AG08395 (cell line): ENCODE measurements at places on chromosomes 5 and 9.

- no peak for DNase-seq
Measured at GRCh38 chr9:33220681-33221567, 19.0 kb upstream of the SPINK4 start.

DNA sequence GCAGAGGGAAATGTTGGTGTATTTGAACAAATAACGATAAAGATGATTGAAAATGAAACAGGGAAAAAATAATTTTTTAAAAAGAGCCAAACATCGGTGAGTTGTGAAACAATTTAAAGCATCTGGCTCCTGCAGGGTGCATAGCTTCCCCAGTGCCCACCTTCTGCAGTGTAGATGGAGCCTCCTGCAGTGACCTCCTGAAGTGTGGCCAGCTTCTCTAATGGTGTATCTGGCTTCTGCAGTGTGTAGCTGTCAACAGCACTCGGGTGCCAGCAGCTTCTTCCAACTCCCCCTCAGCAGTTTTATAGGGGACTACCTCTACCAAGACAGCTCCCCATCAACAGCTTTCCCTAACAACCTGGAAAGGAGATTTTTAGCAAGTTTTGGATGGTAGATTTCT, 279.4 kb upstream of the SEMA6A start:
- DNase-seq: no peak

- DNase-seq: no peak
Measured at GRCh38 chr9:72618811-72619210, 97.4 kb downstream of the TMC1 start.

- DNase-seq: no peak
Measured at GRCh38 chr9:99190597-99191283, 31.0 kb downstream of the ALG2 start.

DNA sequence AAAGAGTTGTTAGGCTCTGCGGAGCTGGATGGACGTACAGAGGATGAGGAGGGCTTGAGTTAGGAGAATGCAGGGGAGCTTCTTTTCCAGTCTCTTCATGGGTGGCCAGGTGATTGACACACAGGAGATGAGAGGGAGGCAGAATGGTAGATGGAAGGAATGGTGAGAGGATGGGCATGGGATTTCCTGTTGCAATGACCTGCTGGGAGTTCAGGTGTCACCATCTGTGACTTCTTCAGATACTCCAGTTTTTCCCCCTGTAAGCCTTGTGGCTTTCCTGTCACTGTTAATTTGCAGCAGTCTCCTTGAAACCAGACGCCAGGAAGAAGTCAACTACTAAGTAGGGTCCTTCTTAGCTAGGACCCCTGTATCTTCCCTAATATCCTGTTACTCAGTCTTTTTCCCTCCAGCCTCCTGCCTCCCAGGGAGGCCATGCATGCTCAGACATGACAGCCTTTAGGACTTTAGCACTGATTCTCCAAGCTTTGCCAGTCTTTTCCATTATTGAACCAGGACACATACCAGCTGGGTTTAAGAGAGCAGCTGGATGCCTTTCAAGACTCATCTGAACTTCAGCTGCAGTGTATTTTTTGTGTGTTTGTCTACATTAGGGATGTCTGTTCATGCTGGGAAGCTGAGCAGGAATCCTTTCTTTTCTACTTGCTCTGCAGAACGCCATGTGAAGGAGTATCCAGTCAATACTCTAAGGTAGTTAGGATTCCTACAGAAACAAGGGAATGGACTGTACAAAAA, 67.2 kb upstream of the CD180 start:
- no peak for DNase-seq

DNA sequence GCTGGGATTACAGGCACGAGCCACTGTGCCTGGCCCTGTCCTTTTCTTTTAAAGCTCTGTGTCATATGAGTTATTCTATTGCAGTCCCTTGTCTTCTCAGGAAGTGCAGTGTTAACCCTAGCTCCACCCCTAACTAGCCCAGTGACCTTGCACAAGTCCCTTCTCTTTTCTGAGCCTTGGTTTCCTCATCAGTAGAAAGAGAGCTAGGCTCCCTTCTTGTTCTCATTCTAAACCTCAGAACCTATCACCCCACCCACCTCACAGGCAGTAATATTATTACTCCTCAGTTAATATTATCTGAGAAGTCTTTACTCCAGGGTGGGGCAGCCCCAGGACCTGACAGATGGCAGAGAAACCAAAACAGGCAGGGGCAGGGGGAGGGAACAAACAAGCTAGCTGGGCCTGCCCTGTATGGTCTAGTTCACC, 7.2 kb downstream of the CYFIP2 start:
- no peak for DNase-seq

- DNase-seq: no peak
Measured at GRCh38 chr9:93900436-93900819, 54.7 kb downstream of the BARX1 start.
